SIG-M5 (cell line): ENCODE measurements at places on chromosomes 3 and 15.
A peak's percentile ranks its signal among the peaks of the same experiment; 100 is the strongest.

- no peak for DNase-seq
These were observed 21.2 kb downstream of the CCR4 start for GRCh38 chr3:32972482-32973146.

DNA sequence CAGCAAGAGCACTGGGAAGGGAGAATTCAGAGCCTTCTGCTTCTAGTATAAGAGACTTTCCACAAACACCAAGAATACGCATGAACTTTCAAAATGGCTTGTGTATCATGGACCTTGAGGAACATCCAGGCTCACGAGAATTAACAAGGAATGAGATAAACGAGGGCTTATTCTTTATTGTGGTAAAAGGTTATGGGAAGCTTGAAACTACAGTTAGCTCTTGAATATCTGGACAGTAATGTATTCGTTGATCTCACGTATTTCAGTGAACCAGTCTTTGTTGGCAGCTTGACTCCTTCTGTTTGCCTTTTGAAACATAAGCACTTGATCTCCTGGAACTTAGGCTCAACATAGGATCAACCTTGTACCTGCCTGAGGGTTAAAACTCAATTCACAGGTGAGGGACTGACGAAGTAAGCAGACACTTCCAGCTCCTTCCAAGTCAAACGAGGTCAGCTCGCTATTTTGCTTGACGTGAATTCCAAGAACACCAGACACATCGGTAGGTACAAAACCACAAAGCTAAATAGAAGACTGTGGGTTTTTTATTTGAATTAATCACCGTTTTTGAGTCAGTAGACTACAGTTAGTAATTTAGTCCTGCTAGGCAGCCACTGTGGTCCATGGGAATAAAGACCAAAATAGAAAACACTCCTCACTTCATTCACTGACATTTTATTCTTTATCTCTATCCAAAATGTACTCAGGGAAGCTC is 30.8 kb downstream of the GALNT15 start:
- DNase-seq, result no peak

DNA sequence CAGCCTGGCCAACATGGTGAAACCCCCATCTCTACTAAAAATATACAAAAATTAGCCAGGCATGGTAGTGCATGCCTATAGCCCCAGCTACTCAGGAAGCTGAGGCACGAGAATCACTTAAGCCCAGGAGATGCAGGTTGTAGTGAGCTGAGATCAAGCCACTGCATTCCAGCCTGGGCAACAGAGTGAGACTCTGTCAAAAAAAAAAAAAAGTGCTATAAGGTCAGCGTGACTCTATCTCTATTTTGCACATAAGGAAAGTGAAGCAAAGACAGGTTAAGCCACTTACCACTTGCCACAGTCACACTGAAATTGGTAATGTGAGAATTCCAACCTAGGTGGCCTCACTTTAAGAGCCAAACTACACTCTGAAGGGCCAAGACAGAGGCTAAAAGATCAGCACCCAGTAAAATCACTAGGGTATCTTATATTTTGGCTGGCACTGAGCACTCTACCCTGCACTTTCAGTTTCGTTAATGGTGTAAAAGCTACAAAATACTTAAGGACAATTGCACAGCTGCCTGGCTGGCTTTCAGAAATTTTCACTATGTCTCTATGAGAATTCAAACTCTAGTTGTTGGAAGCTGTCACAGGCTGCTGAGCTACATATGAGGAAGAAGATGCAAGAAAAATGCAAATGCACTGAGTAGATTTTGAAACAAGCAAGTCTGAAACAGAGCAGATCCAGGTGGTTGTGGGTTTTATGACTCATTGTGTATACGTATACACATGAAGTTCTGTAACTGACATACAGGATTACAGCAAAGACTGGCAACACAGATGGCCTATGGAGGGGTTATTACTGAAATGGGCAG is 32.7 kb downstream of the TRANK1 start:
- DNase-seq, result peak; percentile 94

DNA sequence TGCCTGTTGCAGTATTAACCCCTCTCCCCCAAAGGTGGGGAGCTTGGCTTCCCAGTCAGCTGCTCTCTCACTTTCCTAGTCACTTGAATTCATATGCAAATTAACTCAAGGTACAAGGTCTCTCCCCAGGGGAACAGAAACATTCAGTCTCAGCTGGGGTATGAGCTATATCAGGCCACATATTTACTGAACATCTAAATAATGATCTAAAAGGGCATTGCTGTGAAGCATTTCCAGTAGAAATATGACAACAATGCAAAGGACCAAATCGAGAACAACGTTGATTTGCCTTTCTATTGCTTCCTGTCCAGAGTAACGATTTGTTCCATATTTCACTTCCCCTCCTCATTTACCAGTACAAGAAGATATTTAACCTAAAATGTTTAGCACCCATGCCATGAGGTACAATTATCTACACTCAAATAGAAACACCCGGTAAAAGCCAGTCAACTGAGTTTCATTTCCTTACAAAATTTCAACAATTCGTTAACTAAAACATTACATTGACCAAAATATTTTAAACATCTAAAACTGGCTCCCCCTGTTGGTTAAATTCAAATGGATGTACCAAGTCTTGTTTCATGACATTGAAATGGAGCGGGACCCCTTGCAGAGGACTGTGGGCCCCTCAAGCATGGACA is 36.5 kb upstream of the KLHL6 start:
- peak; percentile 21 for DNase-seq

GRCh38 chr15:63077952-63078351 is 35.4 kb downstream of the TPM1 start:
- DNase-seq, result no peak
